Osteocyte (in vitro differentiated cells): ENCODE measurements at places on chromosomes 6 and 20.

- no peak for DNase-seq
Measured at GRCh38 chr6:104606361-104606760, 253.4 kb downstream of the HACE1 start.

DNA sequence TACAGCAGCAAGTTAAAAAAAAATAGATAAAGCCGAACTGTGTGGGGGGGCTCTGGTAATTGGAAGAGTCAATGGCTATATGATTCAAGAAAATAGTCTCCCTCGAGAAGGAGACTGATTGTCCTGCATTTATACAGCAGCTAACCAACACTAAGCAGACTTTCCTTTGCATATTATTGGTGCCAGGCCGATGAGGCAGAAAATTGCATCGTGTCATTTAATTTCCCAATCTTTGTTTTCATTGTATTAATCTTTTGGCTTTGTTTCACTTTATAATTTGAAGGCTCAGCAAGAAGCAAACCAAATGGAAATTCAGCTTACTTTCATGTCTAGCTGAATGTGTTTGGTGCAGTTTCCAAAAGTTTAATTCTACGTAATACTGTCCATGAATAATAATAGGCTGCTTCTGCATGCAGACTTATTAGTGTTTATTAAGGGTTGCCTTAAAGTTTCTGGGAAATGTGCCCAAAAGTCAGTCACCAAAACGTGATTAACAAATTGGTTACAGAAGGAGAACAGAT is 258.5 kb downstream of the HACE1 start:
- no peak for DNase-seq

GRCh38 chr20:58755766-58756449 is 63.3 kb downstream of the NPEPL1 start:
- peak; percentile 66 for DNase-seq

DNA sequence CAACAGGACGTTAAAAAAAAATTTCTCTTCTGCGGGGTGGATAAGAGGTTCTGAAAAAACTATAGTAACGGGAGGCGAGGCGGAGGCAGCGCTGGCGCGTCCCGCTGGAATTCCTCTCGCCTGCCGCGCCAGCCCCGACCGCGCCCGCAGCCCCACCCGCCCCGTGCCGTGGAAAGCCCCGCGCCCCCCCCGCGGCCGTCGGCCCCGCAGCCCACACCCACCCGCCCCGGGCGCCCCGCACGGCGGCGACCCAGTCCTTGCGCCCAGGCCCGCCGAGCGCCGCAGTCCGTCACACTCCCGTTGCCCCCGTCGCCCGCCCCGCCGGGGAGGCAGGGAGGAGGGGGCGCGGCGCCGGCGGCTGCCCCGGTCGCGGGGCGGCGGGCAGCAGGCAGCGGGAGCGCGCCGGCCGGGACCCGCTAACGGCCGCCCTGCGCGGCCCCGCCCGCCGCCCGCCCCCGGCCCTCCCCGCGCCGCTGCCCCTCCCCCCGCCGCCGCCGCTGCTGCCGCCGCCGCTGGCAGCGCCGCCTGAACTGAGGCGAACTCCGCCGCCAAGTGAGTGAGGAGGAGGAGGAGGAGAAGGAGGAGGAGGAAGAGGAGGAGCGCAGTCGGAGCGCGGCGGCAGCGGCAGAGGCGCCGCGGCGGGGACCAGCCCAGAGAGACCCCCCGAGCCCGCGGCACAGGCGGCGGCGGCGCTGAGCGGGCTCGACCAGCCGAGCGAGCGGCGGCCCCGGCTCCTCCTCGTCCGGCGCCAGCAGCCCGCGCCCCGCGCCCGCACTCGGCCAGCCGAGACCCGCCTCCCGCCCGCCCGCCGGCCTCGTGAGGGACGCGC is at the start of gene QKI:
TSS of gene QKI (plus strand) at position 602 of the 829 bp plus-strand sequence. CDS start 476 bp downstream, outside the sequence.
- DNase-seq = peak; percentile 91

DNA sequence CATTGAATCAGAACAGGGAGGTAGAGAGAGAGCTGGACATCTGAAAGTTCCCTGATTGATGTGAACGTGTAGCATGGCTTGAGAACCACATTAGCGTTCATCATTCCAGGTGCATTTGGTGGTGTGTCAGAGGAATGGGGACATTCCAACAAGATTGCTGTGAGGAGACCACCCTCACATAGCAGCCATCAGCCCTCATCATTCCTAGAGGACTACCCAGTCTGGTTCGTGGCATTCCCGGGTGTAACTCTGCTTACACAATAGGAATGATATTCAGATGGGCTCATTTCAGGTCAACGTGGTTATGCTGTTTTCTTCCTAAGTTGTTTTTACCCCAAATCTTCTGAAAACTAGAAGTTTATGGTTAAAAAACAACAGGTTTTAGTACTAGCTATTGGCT is 62.2 kb upstream of the KLHL31 start:
- DNase-seq = no peak

DNA sequence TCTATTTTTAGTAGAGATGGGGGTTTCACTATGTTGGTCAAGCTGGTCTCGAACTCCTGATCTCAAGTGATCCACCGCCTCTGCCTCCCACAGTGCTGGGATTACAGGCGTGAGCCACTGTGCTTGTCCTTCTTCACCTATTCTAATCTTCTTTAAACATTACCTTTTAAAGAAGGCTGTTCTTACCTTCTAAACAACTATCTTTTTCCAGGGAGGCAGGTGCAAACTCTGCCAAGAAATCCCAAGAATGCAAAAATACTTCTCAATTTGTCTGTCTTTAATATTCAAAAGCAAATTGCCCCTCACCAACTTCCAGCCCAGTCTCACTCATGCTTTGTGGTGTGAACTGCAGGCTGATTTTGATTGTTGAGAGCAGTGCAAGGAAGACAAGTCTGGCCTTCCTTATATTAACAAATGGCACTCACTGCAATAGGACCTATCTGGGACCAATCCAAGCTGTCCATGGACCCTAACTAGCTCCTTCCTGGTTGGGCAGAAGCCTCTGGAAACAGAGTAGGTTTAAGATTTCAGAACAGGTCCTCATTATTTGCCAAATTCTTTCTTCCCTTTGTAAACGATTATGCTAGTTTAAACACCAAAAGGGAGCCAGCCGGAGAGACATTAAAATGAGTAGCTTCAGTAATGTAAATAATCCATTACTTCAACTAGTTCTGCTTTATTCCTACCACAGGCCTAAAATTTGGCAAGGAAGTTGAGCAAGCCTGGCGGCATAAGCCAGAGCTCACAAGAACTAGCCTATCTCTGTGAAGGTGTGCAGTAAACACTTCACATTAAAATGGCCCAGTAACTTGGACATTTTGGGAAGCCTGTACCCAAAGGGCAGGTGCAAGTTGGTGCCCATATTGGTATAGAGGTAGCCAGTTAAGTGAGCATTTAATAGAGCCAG is 1.6 kb downstream of the SCAND1 start:
- no peak for DNase-seq

- peak; percentile 87 for DNase-seq
Measured at GRCh38 chr20:19692685-19693119, 65.4 kb upstream of the RIN2 start.

DNA sequence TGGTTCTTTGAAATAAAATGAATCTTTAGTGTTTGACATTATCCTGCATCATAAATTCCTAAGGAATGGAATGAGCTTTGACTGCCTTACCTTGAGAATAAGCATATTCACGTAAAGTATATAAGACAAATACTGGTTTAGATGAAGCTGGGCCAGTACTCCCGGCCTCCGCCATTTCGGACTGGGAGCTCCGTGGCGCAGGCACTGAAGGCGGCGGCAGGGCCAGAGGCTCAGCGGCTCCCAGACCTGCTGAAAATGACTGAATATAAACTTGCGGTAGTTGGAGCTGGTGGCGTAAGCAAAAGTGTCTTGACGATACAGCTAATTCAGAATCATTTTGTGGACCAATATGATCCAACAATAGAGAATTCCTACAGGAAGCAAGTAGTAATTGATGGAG is 76.2 kb upstream of the FAM83B start:
- no peak for DNase-seq

- DNase-seq = peak; percentile 63
Measured at GRCh38 chr6:167711768-167712730, 114.7 kb upstream of the AFDN start.
